RPMI7951 (cell line): ENCODE measurements at places on chromosomes 1 and 21. TPM values are rescaled to one million over a fixed set of nuclear protein-coding genes. Genes with fewer than 3 reads are reported as not detected.

Gene ZNF683
- not detected in 2 replicates for total RNA-seq

Gene EDEM3
- total RNA-seq: 40.6 and 45.7 TPM in 2 replicates

Gene ZMPSTE24
- total RNA-seq: 51.7 and 61.9 TPM in 2 replicates

- DNase-seq: no peak
Observed at GRCh38 chr1:86972262-86972661, 57.8 kb downstream of the HS2ST1 start.

- DNase-seq: no peak
Observed at GRCh38 chr1:7846656-7847055, 6.2 kb downstream of the UTS2 start.

GRCh38 chr1:234357831-234358230 lies 15.4 kb upstream of the COA6 start:
- no peak for DNase-seq

Gene NEK2
- total RNA-seq: 100 and 110 TPM in 2 replicates

- no peak for DNase-seq
Observed at GRCh38 chr1:201419256-201419655, 2.3 kb downstream of the TNNI1 start.

Gene GPR61
- under 0.01 and 0.20 TPM in 2 replicates for total RNA-seq
